ENCODE measurements at places on chromosomes 11 and 22.

DNA sequence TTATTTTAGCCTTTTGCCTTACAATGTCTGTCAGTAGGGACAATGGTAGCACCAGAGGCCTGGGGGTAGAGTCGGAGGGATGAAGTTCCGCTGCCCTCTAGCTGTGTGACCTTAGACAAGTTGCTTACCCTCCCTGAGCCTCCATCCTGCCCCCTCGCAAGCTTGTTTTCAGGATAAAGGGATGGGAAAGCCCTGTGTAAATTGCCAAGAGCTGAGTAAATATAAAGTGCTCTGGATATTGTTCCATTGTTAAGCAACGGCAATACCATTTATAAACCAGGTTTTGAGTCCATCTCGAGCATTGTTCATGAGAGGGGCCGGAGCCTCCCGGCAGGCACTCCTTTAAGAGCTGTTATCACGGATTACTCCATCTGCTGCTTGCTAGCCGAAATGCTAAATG lies 72.9 kb downstream of the ZBTB16 start:
- no peak for DNase-seq

- DNase-seq, result no peak
Measured at GRCh38 chr11:15473954-15474837, 359.5 kb downstream of the INSC start.

DNA sequence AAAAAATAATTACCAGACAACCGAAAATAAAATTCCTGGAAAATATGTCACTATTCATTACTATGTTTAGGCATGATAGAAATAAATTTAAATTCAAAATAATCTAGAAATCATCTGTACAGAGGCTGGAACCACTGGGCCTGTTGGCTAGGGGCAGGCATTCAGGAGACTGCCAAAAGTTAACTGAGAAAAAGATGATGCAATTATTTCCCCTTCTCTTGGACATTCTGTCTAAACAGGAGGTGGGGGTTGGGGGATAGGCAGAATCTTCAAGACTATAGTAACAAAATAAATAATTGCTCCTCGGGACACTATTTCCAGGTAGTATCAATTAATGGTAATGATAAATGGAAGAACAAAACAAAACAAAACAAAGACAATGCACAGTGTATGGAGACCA lies 14.1 kb downstream of the BTBD10 start:
- no peak for DNase-seq

DNA sequence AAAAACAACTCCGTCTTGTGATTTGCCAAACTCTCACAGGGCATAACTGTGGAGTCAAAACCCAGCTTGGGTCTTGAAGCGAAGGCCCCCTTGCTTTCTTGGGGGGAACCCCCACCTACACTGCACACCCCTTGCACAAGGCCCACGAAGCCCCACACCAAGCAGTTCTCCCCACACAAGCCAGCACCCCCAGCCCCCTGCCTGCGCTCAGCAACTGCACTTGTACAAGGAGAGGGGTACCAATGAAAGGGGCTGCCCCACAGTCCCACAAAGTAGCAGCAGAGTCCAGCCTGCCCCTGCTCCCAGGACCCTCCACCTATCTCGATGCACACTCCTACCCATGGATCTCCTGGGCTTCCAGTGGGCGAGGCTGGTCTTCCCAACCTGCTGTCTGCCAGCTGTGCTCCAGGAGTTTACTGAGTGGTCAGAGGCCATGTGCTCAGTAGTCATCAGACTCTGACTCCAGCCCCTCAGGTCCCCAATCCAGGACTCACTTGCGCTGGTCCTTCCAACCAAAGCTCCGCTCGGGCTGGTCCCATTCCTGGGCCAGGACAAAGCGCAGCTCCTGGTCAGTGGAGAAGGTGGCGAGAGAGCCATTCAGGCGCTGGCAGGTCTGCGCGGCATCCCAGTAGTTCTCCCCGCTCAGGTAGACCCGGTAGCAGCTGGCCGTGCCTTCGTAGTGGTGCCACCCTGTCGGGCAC lies 57.7 kb downstream of the DGCR2 start:
- no peak for DNase-seq

DNA sequence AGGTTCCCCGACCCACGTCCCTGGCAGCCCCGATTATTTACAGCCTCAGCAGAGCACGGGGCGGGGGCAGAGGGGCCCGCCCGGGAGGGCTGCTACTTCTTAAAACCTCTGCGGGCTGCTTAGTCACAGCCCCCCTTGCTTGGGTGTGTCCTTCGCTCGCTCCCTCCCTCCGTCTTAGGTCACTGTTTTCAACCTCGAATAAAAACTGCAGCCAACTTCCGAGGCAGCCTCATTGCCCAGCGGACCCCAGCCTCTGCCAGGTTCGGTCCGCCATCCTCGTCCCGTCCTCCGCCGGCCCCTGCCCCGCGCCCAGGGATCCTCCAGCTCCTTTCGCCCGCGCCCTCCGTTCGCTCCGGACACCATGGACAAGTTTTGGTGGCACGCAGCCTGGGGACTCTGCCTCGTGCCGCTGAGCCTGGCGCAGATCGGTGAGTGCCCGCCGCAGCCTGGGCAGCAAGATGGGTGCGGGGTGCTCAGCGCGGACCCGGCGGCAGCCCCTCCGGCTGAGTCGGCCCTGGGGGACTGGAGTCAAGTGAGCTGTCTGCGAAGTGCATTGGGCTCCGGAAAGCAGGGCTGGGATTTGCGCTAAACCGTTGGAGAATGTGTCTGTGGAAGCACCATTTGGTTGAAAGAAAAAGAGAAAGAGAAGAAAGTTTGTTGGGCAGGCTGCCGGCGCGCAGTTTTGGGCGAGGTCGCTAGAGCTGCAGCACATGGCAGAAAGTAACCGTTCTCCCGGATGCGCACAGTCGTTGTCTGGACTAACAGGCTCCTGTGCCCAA lies at the start of gene CD44:
Gene CD44, plus strand, starts transcription at position 229 of the 779 bp plus-strand sequence. Its CDS starts 133 bp downstream, at position 362.
- no peak for DNase-seq

GRCh38 chr11:125886997-125887372 lies 483 bp upstream of the HYLS1 start:
- no peak for DNase-seq

GRCh38 chr11:122847466-122847865 lies 9.2 kb downstream of the CRTAM start:
- no peak for DNase-seq

- no peak for DNase-seq
Measured at GRCh38 chr11:128232588-128232987, 354.8 kb downstream of the ETS1 start.

- no peak for DNase-seq
Measured at GRCh38 chr22:21759646-21760376, 24.2 kb upstream of the YPEL1 start.

DNA sequence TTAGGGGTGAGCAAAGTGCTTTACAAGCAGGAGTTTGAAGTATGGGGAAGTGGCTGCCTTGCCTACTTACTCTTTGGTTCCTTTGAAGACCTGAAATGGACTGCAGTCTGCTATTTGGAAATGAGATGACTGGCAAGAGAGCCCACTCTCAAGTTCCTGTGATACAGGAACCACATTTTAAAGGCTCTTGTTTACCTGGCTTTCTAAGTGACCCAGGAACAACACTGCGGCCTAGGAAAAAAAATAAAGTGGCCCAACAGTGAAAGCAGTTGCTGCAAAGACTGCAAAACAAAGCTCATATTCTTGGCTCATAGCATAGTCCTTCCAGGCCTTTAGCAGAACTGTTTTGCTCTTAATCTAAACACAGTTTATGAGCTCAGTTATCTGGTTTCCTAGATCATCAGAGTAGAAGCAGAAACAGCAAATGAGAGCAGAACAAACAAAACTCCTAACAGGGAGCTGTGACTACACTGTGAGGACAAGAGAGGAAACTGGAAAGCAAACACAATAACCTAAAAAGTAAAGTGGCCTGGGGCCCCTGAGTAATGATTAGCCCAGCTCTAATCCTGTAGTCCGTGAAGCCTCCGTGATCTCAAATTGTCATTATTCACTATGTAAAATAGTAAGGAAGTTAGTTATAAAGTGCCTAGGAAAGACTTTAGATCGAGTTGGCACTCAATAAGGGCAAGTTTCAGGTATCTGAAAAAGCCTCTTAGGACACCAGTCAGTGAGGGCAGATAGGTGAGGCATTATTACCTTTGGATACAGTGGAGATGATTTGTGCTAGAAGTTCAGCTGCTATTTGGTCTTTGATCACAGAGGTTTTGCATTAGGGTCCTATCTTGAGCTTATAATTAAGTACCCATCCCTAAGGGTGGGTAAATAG lies 11.5 kb downstream of the CCDC117 start:
- no peak for DNase-seq

DNA sequence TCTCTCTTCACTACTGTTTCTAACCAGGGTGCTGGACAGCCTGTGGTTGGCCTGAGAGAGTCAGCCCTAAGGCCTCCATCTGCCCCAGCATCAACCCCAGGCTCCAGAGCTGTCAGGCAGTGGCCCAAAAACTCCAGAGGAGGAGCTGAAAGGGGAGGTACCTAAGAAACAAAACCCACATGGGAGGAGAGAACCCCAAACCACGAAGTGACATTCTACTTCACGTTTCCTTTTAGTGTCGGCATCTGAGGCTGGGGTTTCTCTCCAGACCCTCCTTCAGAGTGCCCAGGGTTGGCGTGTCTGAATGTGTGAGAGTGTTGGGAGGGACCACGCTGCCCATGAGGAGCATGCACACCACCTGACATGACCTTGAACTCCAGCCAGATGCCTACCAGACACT lies 69.8 kb upstream of the NNMT start:
- no peak for DNase-seq

GRCh38 chr22:38308791-38309498 lies 8.3 kb downstream of the CSNK1E start:
- DNase-seq, result no peak

DNA sequence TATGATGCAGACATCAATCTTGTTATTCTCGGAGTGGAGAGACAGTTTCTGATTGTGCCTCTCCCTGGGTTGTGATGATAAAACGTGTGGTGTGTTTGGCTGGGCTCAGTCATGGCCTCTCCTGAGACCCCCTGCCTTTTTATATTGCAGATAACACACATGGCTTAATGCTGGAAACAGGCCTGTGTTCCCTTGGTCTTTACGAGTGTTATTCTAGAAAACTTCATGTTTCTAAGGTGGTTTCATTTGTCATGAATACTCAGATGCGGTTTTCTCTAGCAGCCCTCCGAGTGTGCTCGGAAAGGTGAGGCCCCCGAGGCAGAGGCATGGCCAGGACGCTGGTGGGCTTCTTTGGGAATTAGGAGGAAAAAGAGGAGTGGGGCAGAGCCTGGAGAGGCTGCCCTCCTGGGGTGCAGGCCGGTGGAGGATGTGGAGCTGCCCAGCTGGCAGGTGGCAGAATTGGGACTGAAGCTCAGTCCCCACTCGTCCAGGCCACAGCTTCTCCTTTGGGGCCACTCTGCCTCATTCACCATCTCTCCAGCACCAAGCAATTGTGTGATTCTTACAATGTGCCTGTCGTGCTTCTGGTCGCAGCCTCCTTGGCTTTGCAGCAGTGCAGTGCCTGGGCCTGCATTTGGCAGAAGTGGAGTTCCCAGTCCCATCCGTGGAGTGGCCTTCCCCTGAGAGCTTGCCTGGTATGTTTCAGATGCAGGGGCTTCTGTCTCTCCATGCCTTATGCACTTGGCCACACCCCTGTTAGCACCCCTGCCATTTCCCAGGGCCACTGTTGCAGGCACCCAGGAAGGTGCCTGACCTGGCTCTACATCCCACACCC lies 309.6 kb downstream of the TBC1D22A start:
- DNase-seq, result no peak

- DNase-seq, result no peak
Measured at GRCh38 chr11:122645847-122646246, 9.7 kb upstream of the UBASH3B start.

- no peak for DNase-seq
Measured at GRCh38 chr22:47173535-47174021, 411.1 kb downstream of the TBC1D22A start.

- DNase-seq, result no peak
Measured at GRCh38 chr22:36239150-36239400, 252 bp downstream of the APOL2 start.

DNA sequence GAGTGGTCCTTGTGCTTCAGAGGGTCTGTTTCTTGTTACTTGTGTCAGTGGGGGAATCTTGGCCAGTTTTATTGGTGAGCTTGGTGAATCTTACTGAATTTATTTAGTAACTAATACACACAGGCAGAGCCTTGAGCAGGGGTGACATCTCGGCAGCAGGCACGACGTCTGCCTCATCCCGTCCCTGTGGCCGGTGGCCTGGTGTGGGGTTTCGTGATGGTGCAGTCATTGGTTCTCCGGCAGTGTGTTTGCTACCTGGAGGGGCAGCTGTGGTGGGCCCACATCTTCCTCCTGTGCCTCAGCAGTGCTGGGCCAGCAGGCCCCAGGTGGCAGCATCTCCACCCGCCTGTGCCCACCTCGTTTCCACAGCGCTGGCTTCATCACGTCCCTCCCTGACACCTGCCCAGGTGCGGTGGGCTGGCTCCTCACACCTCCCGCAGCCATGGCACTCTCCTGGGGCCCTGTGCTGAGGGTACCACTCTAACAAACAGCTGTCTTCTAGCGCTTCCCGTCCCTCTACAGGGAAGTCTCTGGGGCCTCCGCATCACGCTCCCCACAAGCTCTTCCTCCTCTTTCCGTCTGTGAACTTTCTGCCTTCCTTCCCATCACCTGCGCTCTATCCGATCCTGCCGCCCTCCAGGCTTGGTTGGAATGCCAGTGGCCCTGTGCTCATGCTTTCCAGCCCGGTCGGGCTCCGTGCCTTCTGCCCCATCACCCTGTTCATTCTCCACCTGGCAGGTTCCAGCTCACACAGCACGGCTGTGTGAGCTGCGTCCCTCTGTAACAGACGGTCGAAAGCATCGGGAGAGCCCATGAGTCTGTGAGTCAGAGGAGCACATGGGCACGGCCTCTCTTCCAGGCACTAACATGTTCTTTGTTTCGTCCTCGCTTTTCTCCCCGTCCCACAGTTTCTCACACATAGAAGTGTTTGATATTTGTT lies 203.4 kb downstream of the TBC1D22A start:
- no peak for DNase-seq

All from kidney epithelial cell (primary cell).